HS-27A (cell line): ENCODE measurements at places on chromosomes 7 and 10.
A peak's percentile ranks its signal among the peaks of the same experiment; 100 is the strongest.

DNA sequence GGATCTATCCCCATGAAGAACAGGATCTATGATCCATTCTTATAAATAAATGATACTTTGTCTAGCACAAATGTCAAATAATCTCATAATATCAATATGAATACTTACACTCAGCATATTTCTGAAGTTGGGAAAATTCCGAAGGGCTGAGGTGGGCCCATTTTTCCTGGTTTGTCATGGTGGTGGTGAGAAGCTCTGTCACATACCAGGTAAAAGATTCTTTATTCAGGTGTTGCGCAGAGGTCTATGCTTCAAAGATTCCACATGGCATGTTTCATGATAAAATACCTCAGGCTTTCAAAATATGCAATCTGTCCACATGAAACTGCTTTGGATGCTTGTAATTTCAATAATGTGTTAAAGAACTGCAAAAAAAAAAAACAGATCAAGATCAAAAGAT is 61.5 kb downstream of the DGKB start:
- no peak for DNase-seq

GRCh38 chr7:684416-684815 is 42.1 kb upstream of the DNAAF5 start:
- DNase-seq: no peak

DNA sequence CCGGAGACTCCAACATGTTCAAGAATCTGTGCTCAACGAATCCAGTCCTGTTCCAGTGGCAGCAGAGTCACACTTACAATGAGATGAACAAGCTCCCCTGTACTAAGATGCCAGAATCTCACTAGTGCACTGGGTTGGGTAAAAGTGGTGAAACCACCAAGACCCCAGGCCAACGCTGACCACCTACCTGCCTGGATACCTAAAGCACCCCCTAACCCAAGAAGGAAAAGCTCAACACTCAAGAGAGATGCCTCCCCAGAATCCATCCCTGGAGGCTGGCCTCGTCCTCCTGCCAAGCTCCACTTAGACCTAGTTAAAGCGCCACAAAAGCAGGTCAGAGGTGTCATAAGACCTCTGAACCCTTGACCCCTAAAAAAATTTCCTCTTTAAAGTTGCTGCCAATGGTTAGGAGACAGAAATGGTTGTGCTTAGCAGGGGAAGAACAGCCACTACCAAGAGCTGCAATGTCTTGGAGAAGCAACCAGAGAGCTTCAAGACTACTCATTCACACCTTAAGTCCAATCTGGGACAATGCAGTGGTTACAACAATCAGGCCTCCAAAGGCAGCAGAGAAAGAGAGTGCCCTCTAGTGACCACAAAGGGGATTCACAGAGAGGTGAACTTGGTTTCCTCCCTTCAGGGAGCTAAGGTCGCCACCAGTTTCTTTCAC is 94.6 kb upstream of the MACROH2A2 start:
- DNase-seq: no peak

DNA sequence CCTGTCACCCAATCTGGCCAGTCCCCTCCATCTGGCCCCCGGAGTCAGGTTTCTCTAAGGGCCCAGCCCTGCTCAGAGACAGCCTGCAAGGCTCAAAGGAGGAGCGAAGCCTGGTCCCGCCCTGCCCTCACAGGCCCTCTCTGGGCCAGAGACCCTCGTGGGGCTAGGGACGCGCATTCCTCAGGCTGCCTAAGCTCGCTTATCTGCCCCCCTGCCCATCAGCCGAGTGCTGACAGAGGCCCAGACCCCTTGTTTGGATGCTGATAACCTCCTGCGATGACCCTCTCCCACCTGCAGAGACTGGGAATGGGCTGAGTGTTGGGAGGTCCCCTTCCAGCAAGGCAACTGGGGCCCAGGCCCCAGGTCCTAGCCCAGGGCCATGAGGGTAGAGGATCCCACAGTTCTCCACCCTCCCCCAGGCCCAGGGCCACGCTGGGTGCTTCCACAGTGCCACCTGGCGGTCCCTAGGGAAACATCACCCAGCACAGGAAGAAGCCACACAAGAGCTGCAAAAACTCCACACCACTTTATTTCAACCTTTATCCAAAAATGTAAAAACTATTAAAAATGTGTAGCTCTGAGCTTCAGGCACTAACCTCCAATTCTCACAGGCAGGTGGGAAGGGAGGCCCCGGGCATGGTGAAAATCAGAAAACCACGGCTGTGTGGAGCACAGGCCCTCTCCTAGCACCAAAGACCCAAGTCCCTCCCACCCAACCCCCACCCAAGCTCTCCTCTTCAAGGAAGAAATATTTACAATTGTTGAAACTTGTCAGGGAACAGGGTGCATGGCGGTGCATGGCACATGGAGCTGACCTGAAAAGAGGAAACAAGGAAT is 2.2 kb downstream of the NPM3 start:
- no peak for DNase-seq

- DNase-seq: no peak
These were observed 111.5 kb upstream of the GPR26 start for GRCh38 chr10:123554656-123555055.

DNA sequence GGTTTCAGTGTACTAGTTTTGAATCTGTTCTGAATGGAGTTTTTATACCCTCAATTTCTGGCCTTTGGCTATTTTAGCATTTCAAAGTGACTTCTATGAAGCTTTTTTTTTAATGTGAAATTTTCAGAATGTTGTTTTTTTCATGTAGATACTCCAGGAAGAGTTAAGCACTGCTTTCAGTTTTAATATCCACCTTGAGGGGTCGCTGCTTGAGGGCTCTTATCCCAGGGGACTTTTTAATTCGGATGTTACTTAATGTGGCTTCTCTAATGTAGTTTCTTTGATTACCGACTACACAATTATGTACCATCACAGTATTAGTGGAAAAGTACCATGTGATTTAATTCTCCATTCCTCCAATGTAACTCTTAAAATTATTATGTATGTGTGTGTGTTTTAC is 5.2 kb downstream of the IFIT5 start:
- no peak for DNase-seq

GRCh38 chr10:108913300-108913699 is 1010.0 kb downstream of the XPNPEP1 start:
- no peak for DNase-seq

GRCh38 chr7:5282543-5283316 is at the start of gene SLC29A4:
Gene SLC29A4, plus strand, starts transcription at chr7:5282943. Its CDS starts 4,874 bp downstream, at chr7:5287817.
- DNase-seq: no peak

- no peak for DNase-seq
These were observed 189.7 kb downstream of the CCDC3 start for GRCh38 chr10:12811826-12812225.

DNA sequence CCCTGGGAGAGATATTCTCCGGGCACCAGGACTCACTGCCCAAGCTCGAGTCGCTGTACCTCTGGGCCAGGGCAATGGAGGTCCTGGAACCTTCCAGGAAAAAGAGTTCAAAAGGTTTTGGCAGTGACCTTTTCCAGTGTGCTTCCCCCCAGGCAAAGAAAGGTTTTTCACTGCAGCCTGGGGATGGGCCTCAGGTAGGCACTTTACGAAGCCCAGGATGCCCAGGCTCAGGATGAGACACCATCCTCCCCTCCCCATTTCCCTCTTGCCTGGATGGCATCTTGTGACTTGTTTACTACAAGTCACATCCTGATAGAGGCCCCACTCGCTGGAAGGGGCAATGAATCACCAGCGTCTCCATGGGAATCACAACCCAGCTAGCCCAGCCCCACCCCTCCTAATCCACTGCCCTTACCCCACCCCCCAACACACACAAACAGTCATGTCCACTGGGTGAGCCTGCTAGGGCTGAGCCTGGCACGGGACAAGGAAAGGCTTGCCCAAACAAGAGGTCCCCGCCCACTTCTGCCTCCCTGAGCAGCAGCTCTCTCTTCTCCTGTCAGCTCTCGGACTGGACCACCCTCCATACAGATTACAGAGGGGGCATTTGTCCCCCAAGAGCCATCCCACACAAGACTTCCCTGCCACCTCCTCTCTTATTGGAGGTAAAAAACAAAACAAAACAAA is 93.8 kb upstream of the SMNDC1 start:
- peak; percentile 86 for DNase-seq

DNA sequence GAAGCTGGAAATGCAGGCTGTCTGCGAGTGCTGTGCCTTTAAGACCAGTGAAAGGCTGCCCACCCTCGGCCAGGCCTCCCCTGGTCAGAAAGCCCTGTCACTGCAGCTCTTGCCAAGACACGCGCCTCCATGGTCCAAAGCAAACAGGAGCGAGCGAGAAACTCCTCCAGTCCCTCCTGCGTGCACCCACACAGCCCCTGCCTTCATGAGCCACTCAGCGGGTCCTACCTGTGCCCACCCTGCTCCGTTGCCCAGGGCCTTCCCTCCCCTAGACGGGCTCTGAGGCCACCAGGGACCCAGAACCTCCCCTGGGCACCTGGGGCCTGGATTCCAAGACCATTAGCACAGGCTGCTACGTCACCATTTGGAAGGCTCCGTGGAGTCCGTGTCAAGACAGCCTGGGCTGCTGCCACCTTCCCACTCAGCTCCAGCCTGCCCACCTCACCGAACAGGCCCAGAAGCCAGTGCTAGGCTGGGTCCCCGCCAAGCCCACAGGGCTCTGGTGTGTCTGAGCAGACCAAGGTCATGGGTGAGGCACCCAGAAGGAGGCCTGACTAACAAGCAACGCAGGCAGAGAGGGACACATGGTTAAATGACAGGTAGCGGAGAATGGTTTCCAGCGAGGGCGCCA is 144.5 kb downstream of the NEURL1 start:
- no peak for DNase-seq

DNA sequence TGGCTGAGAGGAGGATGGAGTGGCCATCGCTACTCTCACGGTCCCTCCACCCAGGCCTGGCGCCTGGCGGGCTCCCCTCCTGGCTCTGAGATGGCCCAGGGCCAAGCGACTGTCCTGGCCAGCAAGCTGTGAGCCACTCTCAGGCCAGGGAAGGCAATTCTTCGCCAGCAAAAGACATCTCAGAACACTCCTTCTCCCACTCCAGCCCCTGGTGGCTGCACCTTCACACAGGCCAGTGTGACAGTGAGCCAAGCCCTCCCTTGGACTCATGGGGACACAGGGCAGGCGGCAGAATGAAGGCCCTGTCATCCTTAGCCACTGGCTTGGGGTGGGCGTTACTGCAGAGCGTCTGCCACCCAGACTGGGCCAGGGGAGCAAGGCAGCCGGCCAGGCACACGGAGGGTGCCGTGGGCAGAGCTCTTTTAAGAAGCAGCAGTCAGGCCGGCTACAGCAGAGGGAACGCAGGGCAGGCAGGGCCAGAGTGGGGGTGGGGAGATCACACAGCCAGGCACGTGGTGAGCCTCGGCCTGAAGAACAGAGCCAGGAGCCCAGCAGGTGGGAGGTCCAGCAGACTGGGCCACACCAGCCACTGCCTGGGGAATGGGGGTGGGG is 14.4 kb downstream of the STK32C start:
- DNase-seq: no peak

- no peak for DNase-seq
These were observed 109.9 kb downstream of the GLRX3 start for GRCh38 chr10:130246113-130246512.

GRCh38 chr10:107433605-107434004 is 269.1 kb upstream of the SORCS1 start:
- no peak for DNase-seq

DNA sequence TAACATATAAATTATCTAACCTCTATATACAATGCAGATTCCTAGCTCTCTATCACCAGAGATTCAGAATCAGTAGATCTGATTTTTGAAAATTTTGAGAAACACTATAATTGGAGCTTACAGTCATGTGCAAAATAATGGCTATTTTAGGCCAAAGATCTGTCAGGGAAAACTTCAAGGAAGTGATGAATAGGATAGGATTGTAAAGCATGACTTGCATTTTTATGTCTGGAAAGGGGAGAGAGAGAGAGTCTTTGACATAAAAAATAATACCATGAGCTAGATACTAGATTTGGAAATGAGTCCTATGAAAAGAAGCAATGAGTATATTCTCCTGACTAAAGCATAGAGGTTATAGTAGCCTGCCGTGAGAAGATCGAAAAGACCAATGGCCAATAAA is 181.1 kb downstream of the SDHAF3 start:
- DNase-seq: no peak

DNA sequence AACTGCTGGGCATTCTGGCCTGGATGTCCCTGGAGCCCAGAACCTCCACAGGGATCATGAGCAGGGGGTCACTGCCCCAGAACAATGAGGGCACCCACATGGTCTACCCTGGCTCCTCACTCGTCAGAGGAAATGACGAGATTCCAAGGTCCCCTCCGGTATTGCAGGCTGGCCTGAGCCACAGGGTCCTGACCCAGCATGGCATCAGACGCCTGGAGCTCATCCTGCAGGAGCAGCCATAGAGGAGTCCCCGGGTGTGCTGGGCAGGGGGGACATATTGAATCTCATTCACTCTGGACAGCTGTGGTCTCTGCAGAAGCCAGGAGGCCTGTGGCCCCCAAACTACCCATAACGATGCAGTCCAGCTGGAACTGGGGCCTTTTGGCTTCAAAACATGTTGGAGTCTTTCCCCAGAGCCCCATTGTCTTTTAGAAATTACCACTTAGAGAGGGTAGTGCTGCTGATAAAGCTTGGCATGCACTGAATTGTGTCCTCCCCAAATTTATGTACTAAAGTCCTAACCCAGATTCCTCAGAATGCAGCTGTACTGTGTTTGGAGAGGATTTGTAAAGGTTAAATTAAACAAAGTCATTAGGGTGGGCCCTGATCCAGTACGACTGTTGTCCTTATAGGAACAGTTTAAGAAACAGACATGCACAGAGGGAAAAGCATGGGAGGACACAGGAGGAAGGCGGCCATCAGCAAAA is 27.7 kb downstream of the ANXA8 start:
- DNase-seq: no peak

GRCh38 chr7:107940951-107941350 is 50.0 kb downstream of the DLD start:
- no peak for DNase-seq

GRCh38 chr7:151382079-151382885 is 27.6 kb downstream of the WDR86 start:
- DNase-seq: no peak

DNA sequence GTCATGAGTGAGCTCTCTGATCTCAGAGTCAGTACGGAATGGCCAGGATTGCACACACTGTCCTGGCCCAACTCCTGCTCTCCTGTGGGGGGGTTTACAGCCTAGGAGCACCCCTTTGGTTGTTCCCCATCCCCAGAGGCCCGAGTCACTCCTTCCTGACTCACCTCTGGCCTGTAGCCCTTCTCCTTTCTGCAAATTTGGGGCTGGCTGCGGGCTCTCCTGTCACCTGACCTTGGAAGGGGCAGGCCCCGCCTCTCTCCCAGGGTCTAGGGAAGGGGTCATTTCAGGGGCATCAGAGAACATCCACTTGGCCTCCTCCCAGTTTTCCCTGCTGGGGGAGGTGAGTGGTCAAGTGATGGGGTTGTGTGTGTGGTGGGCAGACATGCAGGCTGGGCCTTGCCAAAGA is 1.7 kb downstream of the NYAP1 start:
- DNase-seq: no peak
